Glutamatergic neuron (in vitro differentiated cells): ENCODE measurements at places on chromosomes 16 and 17.

DNA sequence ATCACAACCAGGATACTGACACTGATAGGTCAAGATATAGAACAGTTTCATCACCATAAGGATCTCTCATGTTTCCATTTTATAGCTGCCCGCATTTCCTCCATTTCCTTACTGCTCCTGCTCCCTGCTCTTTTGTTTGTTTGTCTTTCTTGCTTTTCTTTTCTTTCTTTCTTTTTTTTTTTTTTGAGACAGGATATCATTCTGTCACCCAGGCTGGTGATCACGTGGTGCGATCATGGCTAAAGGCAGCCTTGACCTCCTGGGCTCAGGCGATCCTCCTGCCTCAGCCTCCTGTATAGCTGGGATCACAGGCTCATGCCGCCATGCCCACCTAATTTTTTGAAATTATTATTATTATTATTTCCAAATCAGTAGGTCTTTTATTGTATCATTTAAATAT is 31.7 kb downstream of the PRAC1 start:
- no peak for DNase-seq

DNA sequence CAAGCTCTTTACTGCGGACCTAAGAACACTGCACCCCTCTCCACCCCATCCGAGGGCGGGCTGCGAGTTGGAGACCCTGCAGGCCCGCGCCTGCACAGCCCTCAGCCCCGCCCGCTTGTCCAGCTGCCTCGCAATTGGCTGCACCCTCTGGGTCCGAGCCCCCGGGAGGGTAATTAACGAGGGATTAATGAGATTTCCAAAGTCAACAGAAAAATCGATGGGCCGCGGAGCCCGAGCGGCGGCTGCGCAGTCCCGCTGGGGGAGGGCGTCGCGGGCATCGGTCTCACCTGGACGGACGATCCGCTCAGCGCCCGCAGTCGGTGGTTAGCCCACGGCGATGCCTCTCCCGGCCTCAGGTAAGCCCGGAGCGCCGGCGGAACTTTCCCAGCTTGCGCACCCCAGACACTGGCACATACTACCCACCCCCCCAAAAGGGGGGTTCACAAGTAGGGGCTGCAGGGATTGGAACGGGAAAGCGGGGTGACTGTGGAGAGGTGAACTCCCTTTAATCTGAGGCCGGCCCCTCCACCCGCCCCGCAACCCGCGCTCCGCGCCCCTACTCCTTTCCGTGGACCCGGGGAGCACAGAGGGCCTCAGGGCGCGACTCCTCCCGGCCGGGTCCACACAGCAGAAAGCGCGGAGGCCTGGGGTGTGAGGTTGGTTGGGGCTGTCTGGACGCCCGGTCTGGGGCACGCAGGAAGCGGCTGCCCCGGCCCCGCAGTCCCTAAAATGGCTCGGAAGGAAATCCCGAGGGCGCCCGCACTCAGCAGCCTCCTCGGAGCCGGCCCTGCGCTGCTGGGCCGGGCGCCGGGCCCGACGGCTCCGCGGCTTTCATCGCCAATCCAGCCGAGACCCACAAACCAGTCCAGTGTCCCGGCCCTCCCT is at the start of gene OTOP3:
Gene OTOP3 (plus strand): TSS at position 314 of the 885 bp plus-strand sequence. CDS start 24 bp downstream, at position 338.
- peak; percentile 63 for DNase-seq

DNA sequence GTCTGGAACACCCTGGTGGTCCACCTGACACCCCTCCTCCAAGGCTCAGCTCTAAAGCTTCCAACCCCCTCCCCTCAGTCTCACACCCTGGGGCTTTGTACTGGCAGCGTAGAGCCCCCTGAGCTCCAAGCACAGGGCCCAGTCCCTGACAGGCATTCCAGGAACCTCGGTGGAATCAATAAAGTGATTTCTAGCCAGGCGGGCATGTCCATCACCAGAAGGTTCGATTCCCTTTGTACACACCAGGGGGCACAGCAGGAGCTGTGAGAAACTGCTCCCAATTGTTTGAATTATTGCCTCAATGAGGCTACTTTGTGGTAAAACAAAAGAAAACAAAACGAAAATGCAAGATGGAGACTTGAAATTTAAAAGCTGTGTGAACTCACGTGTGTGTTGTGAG is 51.8 kb downstream of the SMPD3 start:
- DNase-seq, result no peak

DNA sequence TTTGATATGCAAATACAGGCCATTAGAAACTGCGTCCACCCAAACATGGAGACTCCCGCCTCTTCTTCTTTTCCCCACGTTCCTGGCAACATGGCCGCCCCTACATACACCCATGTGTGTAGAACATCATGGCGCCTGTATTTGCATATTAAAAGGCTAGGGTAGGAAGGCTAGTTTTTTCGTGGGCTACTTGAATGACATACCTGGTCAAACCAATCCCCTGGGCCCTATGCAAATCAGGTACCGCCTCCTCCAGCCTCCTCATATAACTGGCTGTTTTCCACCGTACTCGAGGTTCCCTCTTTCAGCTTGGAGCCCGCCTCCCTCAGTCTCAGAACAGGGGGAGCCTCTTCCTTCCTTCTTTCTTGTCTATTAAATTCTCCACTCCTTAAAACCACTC is 840 bp upstream of the CD300LB start:
- no peak for DNase-seq

GRCh38 chr16:79278506-79278905 is 322.0 kb downstream of the MAF start:
- no peak for DNase-seq
